ENCODE measurements at places on chromosomes 5 and 9. TPM values are rescaled to one million over a fixed set of nuclear protein-coding genes. Genes with fewer than 3 reads are reported as not detected.

The MEIKIN gene
- not detected for total RNA-seq

The RLN2 gene
- total RNA-seq = not detected

The KIF3A gene
- 15.0 TPM for total RNA-seq

The DHFR gene
- total RNA-seq = 6.8 TPM

The ZNG1A gene
- total RNA-seq = 34.5 TPM

The MYMK gene
- total RNA-seq = not detected

The PCDHB7 gene
- 0.72 TPM for total RNA-seq

The MARCOL gene
- not detected for total RNA-seq

The ABO gene
- 2.6 TPM for total RNA-seq

DNA sequence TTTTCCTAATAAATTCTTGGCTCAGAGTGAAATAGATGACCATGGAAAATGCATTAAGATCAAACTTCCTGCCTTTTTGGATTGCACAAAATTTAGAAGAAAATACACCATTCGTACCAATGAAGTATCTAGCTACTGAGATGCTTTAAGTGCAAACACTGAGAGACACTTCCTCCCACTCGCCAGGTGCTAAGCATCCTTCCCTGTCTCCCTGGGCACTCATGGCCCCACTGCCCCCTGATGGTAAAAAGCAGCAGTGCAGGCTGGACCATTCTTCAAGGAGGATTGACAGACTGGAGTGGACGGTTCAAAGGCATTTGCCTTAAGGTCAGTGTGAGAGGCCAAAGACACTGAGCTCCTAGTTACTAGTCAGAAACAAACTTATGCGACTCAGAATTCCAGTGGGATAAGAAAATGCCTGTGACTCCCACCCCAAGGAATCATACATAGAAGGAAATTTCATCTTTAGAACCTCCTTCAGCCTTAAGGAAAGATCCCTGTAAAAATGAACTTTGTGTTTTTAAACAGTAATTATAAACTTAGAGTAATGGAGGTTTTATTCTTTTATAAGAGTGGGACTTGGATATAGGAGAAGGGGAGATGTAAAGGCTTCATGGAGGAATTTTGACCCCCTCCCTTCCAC, 86.0 kb upstream of the SLC30A5 start:
- DNase-seq = peak; percentile 82

DNA sequence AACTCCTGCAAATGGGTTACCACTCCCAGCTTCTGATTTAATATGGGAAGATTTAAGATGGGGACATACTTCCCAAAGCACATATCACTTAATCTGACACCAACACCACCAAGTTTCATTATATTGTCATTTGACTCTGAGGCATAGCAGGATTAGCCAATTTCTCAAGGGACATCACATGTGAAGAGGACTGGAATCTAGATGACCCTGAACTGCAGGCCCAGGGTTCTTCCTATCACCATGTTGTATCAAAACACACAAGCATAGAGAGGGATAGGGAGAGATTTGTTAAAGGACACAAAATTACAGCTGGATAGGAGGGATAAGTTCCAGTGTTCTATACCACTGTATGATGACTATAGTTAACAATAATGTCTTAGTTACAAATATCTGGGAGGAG, 168.3 kb upstream of the PPP2R2B start:
- DNase-seq = no peak

- DNase-seq = no peak
Measured at GRCh38 chr9:111891910-111892499, 4.6 kb upstream of the UGCG start.

DNA sequence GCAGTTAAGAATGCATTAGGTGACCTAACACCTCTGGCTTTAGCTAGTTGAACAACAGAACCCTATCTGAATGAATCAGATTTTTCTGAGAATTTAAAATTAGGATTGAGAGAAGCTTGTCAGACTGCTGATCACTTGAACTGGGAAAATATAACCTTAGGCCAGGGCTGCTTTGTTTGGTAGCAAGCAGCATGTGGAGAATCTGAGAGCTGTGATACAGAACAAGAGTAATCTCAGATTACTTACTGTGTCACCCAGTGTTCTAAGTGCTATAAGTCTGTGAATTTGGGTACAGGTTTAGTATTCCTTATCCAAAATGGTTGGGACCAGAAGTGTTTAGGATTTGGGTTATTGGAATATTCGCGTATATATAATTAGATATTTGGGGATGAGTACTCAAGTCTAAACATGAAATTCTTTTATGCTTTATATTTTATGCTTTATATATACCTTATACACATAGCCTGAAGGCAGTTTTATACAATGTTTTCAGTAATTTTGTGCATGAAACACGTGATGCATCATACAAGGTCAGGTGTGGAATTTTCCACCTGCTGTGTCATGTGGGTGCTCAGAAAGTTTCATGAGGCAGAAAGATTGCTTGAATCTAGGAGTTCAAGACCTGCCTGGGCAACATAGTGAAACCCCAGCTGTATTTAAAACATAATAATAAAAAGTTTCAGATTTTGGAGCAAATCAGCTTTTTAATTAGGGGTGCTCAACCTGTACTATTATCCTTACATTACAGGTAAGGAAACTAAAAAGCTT, 8.3 kb upstream of the CHD1 start:
- DNase-seq = no peak

- DNase-seq = no peak
Measured at GRCh38 chr5:54722846-54723433, 205.4 kb downstream of the SNX18 start.

DNA sequence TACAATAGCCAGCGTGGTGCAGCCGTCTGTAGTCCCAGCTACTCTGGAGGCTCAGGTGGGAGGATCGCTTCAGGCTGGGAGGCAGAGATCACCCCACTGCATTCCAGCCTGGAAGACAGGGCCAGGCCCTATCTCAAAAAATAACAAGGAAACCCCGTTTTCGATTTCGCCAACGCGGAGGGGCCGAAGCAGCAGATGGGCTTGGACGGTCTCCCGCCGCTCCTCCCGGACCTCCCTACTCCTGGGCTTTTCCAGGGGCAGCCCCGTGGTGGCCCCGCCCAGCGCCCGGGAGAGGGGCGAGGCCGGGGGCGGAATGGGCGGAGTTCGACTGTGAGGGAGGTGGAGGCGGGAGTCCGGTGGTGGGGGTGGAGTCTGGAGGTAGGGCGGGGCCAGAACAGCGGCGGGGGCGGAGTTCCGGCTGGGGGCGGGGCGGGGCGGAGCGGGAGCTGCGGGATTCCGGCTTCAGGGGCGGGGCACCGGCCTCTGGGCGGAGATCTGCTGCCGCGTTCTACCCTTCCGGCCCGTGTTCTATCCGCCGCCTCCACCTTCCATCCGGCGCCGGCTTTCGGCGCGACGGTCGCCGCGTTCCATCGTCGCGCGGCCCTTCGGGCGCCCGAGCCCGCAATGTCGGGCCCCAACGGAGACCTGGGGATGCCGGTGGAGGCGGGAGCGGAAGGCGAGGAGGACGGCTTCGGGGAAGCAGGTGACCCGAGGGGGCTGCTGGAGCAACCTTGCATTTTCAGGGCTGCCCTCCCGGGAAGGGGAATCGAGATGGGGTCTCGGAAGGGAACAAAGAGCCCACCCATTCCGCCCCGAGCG, at the start of gene BBLN:
BBLN (plus strand) TSS at position 482 of the 819 bp plus-strand sequence; CDS start at position 625, 143 bp downstream.
- peak; percentile 96 for DNase-seq

- DNase-seq = no peak
Measured at GRCh38 chr5:32589942-32590869, 4.8 kb downstream of the SUB1 start.

GRCh38 chr9:8859416-8859815, 1059.8 kb upstream of the DMAC1 start:
- DNase-seq = no peak

- DNase-seq = no peak
Measured at GRCh38 chr9:116087246-116087645, 66.3 kb upstream of the PAPPA start.

- no peak for DNase-seq
Measured at GRCh38 chr9:18985464-18985951, 47.5 kb downstream of the SAXO1 start.

DNA sequence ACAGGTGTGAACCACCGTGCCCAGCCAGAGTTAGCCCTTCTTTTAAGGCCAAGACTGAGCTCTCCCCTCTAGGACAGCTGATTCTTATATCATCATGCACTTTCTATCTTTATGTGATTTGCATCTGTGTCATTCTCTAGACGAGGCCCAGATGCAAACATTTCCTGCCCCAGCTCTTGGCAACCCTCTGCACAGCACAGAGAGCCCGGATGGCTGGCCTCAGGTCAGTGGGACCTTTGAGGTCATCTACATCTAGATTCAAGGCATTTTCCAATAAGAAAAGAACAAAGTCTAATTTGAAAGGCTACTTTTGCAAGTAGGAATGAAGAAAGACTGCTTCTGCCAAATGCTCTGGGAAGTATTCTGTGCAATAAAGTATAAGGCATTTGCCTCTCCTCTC, 109.0 kb upstream of the DAB2 start:
- DNase-seq = no peak

DNA sequence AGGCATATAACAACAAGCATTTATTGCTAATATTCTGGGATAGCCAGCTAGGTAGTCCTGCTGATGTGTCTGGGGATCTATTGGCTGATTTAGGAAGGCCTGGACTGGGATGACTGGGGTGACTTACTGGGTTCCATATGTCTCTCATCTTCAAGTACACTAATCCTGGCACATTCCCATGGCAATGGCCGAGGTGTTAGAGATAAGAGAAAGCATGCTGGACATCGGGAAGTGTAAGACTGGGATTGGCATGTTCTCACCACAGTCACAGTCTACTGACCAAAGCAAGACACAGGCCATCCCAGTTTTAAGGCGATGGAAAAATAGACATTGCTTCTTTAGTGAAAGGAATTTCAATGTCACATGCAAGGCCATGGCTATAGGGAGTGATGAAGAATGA, 29.7 kb downstream of the F2R start:
- no peak for DNase-seq

DNA sequence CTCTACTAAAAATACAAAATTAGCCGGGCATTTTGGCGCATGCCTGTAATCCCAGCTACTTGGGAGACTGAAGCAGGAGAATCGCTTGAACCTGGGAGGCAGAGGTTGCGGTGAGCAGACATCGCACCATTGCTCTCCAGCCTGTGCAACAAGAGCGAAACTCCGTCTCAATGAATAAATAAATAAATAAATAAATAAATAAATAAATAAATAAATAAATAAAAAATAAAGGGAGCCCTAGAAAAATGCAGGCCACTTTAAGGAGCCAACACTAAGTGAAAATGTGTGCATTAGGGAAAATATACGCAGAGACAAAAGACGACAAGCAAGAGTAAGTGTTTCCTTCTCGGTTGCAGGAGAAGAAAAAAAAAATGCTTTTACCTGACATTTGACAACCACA, 132.6 kb upstream of the CDH10 start:
- no peak for DNase-seq

DNA sequence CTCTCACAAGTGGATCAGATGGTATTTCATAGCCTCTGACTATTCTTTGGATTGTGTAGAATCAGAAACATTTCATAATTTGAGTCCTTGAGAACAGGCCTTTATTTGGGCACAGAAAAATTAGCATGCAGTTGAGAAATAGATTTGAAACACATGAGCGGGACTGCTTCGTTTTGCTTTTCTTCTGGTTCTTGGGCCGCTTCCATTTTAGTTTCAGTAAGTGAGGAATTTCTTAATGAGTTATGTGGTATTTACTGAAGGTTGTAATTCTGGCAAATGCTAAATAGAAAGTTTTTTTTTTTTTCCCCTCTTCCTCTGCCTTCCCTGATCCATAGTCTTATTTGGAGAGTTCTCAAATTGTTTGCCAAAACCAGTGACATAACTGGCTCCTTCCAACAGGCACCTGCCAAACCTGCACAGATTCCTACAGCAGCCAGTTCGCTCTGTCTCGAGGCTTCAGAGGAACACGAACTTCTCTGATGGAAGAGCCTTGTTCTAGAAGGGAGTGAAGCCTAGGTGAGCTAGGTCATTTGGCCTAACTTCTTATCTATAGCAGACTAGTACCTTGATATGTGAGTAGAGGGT, 71.2 kb upstream of the SLC28A3 start:
- no peak for DNase-seq

- no peak for DNase-seq
Measured at GRCh38 chr9:130765137-130766020, 69.7 kb upstream of the ABL1 start.

GRCh38 chr5:174412374-174412773, 312.0 kb upstream of the MSX2 start:
- no peak for DNase-seq

- DNase-seq = no peak
Measured at GRCh38 chr9:109072133-109072692, 47.5 kb downstream of the TMEM245 start.

GRCh38 chr9:137406876-137407589, 15.9 kb downstream of the EXD3 start:
- no peak for DNase-seq

DNA sequence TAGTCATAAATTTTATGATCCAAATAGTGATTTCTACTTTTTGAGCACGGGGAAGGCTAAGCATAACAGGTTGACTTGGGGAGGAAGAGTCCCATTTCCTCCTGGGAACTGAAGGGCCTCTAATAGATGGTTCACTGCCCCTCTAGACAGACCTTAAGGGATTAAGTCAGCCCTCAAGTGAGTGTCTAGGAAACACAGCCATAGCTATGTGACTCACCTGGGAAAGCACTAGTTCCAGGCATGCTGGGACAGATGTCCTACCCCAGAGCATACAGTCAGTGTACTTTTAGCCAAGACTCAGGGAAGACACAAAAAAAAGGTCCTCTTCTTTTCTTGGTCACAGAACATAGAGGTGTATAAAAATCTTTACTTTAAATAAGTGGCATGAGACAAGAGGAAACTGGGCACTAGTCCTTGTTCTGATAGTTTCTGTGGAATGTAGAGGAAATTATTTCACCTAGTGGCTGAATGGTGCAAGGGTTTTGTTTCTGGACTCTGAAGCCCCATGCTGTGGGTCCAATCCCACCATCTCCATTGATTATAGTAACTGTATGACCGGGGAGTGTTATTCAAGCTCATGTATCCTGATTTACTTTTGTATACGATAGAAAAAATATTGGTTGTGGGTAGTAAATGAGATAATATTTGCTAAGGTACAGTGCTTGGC, 86.0 kb downstream of the NREP start:
- no peak for DNase-seq

- DNase-seq = no peak
Measured at GRCh38 chr5:148406406-148406805, 22.6 kb downstream of the FBXO38 start.

- DNase-seq = no peak
Measured at GRCh38 chr5:39761199-39761950, 336.6 kb upstream of the DAB2 start.

- no peak for DNase-seq
Measured at GRCh38 chr5:110900829-110901228, 162.0 kb downstream of the SLC25A46 start.
